ENCODE measurements at places on chromosomes 3 and 15.

- no peak for DNase-seq
- H3K4me3 ChIP-seq: no peak overlapping the region
- no peaks in the 10 kb centered on the region for H3K27me3 ChIP-seq
Observed at GRCh38 chr15:44836094-44836493, 99.8 kb downstream of the TRIM69 start.

- H3K4me3 ChIP-seq: no peak overlapping the region
- no peaks in the 10 kb centered on the region for H3K36me3 ChIP-seq
- DNase-seq: peak; percentile 3
- peaks cover 10% of the 10 kb centered on the region for H3K4me1 ChIP-seq
- no peak overlapping the region for H3K27ac ChIP-seq
- H3K27me3 ChIP-seq: no peaks in the 10 kb centered on the region
Observed at GRCh38 chr3:154786724-154787123, 293.4 kb upstream of the MME start.

DNA sequence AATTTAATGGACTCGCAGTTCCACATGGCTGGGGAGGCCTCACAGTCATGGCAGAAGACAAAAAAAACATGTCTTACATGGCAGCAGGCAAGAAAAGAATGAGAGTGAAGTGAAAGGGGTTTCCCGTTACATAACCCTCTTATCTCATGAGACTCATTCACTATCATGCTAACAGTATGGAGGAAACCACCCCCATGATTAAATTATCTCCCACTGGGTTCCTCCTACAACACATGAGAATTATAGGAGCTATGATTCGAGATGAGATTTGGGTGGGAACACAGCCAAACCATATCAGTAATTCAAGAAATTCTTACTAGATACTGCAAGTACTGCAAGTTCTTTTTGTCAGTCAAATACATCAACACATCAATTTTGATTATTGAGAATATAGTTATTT is 311.4 kb upstream of the SLITRK3 start:
- H3K4me1 ChIP-seq: no peaks in the 10 kb centered on the region
- DNase-seq: no peak
- no peaks in the 10 kb centered on the region for H3K36me3 ChIP-seq
- H3K27ac ChIP-seq: no peak overlapping the region
- H3K4me3 ChIP-seq: no peak overlapping the region

DNA sequence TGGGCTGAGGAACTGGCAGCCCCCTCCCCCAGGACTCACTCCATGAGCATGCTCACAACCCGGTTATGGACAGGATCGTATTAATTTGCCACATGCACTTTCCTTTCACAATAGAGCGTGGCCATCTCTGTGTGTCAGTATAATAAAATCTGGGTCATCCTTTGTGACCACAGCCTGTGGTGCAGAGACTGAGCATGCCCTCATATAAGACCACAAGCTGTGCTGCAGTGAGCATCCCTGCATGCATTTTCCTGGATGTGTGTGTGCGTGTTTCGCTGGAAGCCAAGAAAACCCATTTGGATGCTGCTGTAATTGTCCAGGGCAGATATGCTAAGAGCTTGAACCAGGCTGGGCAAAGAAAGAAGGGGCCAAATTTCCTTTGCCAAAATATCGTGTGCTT is 39.7 kb downstream of the CYP11A1 start:
- no peaks in the 10 kb centered on the region for H3K4me1 ChIP-seq
- DNase-seq: no peak
- H3K27ac ChIP-seq: no peak overlapping the region
- no peaks in the 10 kb centered on the region for H3K27me3 ChIP-seq
- no peak overlapping the region for H3K4me3 ChIP-seq
- no peaks in the 10 kb centered on the region for H3K36me3 ChIP-seq

DNA sequence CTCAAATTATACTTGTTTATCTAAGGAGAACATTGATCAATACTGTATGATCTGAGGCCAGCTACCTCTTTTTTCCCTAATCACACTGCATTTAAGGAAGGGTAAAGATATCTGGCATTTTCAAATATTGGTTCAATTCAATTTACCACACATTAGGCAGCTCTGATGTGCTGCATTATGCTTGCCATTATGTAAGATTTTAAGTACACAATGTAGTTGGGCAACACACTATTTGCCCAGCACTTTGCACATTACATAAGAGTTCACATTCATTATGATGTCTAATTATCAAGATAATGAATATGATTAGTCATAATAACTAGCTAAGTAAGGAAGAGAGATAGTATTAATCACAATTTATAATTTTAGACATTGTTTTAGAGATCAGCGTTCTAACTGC is 196.3 kb downstream of the BCHE start:
- peaks cover 27% of the 10 kb centered on the region for H3K4me1 ChIP-seq
- H3K27ac ChIP-seq: no peak overlapping the region
- H3K4me3 ChIP-seq: no peak overlapping the region
- no peaks in the 10 kb centered on the region for H3K27me3 ChIP-seq

GRCh38 chr15:92510163-92510882 is 116.6 kb downstream of the ST8SIA2 start:
- H3K36me3 ChIP-seq: no peaks in the 10 kb centered on the region
- peak; percentile 69 for DNase-seq
- no peaks in the 10 kb centered on the region for H3K27me3 ChIP-seq
- no peak overlapping the region for H3K27ac ChIP-seq
- H3K4me1 ChIP-seq: no peaks in the 10 kb centered on the region

DNA sequence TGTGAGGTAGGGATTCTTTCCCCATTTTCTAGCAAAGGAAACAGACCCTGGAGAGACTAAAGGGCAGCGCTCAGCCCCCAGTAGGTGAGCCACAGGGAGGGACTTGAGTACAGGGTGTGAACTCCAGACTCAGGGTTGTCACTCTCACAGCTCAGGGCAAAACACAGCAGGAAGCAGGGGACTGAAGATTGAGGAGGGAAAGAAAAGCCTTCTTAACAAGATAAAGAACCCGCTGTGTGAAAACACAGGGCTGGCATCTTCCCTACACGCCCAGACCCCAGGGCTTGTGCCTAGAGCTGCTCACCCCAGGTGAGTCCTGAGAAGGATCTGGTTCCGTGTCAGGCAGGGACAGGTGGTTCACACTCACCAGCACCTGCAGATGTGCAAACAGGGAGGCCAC is 59.6 kb downstream of the ABTB1 start:
- H3K4me3 ChIP-seq: no peak overlapping the region
- peaks cover 48% of the 10 kb centered on the region for H3K4me1 ChIP-seq
- DNase-seq: peak; percentile 20
- H3K27ac ChIP-seq: no peak overlapping the region
- H3K27me3 ChIP-seq: no peaks in the 10 kb centered on the region

- no peak overlapping the region for H3K27ac ChIP-seq
- no peaks in the 10 kb centered on the region for H3K36me3 ChIP-seq
- no peak for DNase-seq
Observed at GRCh38 chr3:70833239-70833960, 521.0 kb upstream of the MDFIC2 start.

GRCh38 chr15:90062462-90062932 is 39.8 kb downstream of the IDH2 start:
- H3K4me3 ChIP-seq: no peak overlapping the region
- H3K4me1 ChIP-seq: peaks cover 7% of the 10 kb centered on the region
- no peaks in the 10 kb centered on the region for H3K36me3 ChIP-seq
- no peak for DNase-seq

- H3K27ac ChIP-seq: no peak overlapping the region
- no peaks in the 10 kb centered on the region for H3K36me3 ChIP-seq
- DNase-seq: no peak
- H3K27me3 ChIP-seq: peaks cover 13% of the 10 kb centered on the region
- no peaks in the 10 kb centered on the region for H3K4me1 ChIP-seq
Observed at GRCh38 chr3:14236902-14237301, 58.3 kb downstream of the LSM3 start.

DNA sequence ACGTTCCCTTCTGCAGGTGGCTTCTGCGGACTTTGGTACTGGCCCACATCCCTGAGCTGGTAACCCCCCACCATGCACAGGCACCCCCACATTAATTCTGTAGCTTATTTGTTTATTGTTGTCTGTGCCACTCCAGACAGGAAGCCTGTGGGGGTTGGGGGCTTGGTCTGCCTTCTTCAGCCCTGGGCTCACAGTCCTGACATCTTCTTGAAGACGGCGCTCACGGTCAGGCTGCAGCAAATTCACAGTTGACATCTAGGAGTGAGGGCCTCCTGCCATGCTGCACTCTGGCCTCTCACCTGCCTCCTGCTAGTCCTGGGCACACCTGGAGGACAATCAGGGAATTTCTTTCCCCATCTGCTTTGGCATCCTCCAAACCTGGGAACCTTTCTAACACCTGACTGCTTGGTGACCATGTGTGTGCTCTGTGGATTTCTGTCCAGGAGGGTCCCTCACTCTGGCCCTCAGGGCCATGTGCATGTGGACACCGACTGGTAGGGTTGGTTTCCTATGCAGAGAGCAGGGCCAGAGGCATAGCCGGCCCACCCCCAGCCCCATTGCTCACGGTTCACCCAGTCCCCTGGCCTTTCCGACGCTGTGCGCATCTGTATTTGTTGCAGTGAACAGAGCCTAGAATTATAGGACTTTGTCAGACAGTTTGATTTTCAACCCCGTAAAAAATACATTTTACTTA is 68.8 kb downstream of the APBA2 start:
- no peaks in the 10 kb centered on the region for H3K27me3 ChIP-seq
- no peaks in the 10 kb centered on the region for H3K4me1 ChIP-seq
- H3K27ac ChIP-seq: no peak overlapping the region
- DNase-seq: no peak

- DNase-seq: peak; percentile 7
- peaks cover 34% of the 10 kb centered on the region for H3K36me3 ChIP-seq
- H3K27me3 ChIP-seq: no peaks in the 10 kb centered on the region
- H3K27ac ChIP-seq: peak overlapping the region; percentile 90
- H3K4me1 ChIP-seq: peaks cover 12% of the 10 kb centered on the region
Observed at GRCh38 chr15:89576417-89576773, 1.1 kb downstream of the TICRR start.

DNA sequence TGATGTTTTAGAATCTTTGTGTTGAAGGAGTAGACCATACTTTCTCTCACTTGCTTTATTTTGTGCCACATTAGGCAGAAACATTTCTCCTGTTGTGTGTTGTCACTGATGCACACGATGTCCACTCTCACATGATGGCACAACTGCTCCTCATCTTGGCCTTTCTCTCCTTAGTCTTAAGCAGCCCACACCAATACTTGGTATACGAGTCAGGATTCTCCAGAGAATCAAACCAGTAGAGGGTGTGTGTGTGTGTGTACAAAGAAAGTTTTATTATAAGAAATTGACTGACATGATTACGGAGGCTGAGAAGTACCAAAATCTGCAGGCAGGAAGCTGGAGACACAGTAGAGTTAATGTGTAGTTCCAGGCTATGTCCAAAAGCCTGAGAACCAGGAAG is 187.1 kb downstream of the ALCAM start:
- DNase-seq: no peak
- no peak overlapping the region for H3K4me3 ChIP-seq
- H3K27me3 ChIP-seq: no peaks in the 10 kb centered on the region
- peaks cover 4% of the 10 kb centered on the region for H3K36me3 ChIP-seq
- no peak overlapping the region for H3K27ac ChIP-seq
- H3K4me1 ChIP-seq: no peaks in the 10 kb centered on the region

DNA sequence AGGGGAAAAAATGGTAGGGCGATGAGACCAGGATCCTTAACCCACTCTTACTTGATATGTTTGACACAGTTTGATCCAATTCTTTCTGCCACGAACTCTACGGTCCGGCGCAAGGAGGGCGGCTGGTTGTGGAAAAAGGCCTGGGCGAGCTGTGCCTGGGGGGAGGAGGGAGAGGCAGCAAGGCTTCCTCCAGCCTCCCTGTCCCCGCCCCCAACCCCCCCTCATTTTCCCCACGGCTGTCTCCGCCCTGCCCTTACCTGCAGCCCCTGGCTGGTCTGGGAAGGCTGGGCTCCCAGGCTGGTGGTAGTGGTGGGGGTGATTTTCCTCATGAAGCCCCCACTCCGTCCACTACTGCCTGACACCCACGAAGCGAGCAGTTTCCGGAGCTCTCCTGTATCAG is 8.0 kb downstream of the CDAN1 start:
- H3K4me1 ChIP-seq: no peaks in the 10 kb centered on the region
- no peak overlapping the region for H3K4me3 ChIP-seq
- no peaks in the 10 kb centered on the region for H3K27me3 ChIP-seq
- no peak overlapping the region for H3K27ac ChIP-seq
- no peak for DNase-seq

GRCh38 chr3:149493315-149494021 is 19.0 kb downstream of the TM4SF4 start:
- H3K4me1 ChIP-seq: no peaks in the 10 kb centered on the region
- no peak overlapping the region for H3K27ac ChIP-seq
- DNase-seq: no peak

DNA sequence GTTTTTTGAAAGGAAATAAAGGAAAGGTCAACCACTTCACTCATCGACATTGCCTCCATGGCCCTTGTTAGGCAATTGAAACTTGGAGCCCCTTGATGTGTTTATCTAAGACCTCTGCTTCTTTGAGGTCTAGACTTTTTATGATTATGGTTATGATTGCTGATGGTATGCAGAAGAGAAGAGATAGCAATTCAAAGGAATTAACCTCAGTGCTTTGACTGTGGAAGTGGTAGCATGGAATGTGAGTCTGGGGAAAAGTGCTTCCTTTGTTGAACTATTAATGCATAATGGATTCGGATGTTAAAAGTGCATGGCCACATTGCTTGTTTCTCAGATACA is 46.1 kb downstream of the FNDC3B start:
- peaks cover 3% of the 10 kb centered on the region for H3K36me3 ChIP-seq
- no peak overlapping the region for H3K27ac ChIP-seq
- no peaks in the 10 kb centered on the region for H3K27me3 ChIP-seq
- H3K4me1 ChIP-seq: peaks cover 59% of the 10 kb centered on the region

DNA sequence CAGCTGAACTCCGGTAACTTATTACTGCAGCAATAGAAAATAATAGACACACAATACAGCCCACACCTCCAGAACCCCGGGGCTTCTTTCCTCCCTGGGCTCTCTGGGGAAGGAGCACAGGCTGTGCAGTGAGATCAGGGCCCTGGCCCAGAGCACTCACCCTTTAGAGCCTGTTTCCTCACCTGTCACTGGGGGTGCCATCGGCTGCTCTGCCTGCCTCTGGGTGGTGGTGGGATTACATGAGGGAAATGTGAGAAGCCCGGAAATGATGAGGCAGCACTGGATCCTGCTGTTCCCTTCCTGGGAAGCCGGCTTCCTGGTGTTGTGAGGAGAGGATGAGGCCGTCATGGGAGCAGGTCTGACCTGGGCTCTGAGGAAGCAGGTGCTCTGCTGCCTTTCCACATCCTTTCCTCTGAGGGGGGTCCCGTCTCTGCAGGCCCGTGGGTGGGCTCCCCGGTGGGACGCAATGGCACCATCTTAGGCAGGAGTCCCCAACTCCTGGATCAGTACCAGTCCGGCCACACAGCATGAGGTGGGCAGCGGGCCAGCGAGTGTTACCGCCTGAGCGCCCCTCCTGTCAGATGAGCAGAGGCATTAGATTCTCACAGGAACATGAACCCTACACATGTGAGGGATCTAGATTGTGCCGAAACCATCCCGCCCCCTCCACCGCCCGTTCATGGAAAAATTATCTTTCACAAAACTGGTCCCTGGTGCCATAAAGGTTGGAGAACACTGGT is 220.9 kb upstream of the CTDSPL start:
- no peaks in the 10 kb centered on the region for H3K4me1 ChIP-seq
- no peaks in the 10 kb centered on the region for H3K36me3 ChIP-seq
- no peak overlapping the region for H3K27ac ChIP-seq
- no peak overlapping the region for H3K4me3 ChIP-seq
- H3K27me3 ChIP-seq: no peaks in the 10 kb centered on the region
- DNase-seq: peak; percentile 38

- H3K4me3 ChIP-seq: no peak overlapping the region
- no peak for DNase-seq
- H3K27ac ChIP-seq: no peak overlapping the region
Observed at GRCh38 chr3:39317571-39318169, 11.8 kb upstream of the CCR8 start.

GRCh38 chr15:85316244-85316934 is 64.0 kb upstream of the AKAP13 start:
- DNase-seq: no peak
- no peaks in the 10 kb centered on the region for H3K4me1 ChIP-seq
- no peaks in the 10 kb centered on the region for H3K36me3 ChIP-seq
- no peak overlapping the region for H3K4me3 ChIP-seq

Data from A673 (cell line).